ENCODE measurements at places on chromosomes 6 and 20.
A peak's percentile ranks its signal among the peaks of the same experiment; 100 is the strongest.

- no peak for DNase-seq
These were observed 72.1 kb downstream of the SOD2 start for GRCh38 chr6:159620947-159621346.

GRCh38 chr20:53003420-53004154 lies 31.4 kb downstream of the TSHZ2 start:
- DNase-seq: no peak

DNA sequence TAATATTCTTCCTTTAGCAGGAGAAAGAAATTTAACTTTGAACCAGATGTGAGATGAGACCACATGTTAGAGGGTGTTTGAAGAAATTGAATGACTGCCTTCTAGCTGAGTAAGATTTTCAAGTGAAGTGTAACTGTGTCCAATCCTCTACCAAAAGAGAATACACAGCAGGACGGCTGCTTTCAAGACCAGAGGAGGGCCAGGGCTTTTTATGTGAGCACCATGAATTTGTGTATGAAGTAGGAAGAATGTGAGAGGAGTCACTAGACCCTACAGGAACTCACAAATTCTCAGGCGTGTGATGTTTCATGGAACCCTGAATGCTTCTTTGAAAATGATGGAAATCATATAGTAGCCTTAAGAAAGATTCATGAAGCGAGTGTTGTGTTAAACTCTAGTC lies 56.8 kb upstream of the SPACA1 start:
- no peak for DNase-seq

DNA sequence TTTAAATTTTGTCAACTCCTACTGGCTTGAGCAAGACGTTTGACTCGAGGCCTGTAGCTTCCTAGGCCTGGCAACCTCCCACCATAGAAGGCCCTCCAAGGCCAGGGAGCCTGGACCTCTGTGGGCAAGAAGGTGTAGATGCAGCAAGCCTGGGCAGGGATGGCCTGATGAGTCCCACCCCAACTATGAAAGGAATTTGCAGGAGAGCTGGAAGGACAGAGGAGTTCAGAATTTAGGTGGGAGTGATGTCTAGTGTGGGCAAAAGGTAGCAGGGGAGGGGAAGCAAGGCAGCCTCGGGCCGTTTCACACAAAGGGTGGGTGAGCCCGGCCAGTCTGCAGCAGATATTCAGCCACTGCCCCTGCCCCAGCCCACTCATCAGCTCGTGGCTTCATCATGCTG lies 245.2 kb downstream of the CDH26 start:
- no peak for DNase-seq

DNA sequence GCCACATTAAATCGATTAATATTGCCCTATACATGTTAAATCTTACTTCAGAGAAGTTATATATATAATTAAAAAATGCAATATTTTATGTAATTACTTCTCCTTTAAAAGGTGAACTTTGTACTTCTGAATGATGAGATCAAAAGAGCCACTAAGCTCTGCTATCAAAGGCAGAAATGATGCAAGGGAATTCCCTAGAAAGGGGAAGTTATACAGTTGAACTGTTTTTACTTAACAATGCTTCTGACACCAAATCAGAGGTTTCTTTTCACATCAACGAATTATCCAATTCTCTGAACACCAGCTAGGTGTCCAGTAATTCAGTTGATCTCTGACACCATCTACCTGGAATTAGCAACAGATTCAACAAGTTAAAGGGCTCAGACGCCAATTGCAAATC lies 319.9 kb upstream of the TSHZ2 start:
- DNase-seq: no peak

- no peak for DNase-seq
These were observed 8.4 kb downstream of the BPIFB1 start for GRCh38 chr20:33291416-33291815.

GRCh38 chr20:38748861-38749149 lies 545 bp downstream of the ACTR5 start:
- peak; percentile 59 for DNase-seq

DNA sequence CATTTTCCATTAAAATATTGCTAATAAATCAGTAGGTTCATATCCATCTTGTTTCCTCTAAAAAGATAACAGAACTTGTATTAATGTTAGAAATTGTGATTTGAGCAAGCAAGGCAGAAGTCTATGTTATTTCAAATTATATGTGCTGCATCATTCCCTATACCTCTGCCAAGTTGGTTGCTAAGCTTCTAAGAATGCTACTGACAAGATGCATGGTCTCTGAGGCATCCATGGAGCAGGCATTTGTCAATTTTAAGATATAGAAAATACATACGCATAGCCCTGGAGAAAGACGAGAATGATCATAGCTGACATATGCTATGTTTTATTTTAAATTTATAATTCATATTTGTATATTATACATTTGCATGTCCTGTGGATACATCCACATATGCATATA lies 168.3 kb upstream of the THEMIS start:
- no peak for DNase-seq

GRCh38 chr6:100459592-100460184 lies 5.0 kb downstream of the SIM1 start:
- DNase-seq: no peak

- peak; percentile 26 for DNase-seq
These were observed 92.1 kb downstream of the POPDC3 start for GRCh38 chr6:105087571-105088211.

- no peak for DNase-seq
These were observed 9.1 kb downstream of the GOPC start for GRCh38 chr6:117592983-117593759.

DNA sequence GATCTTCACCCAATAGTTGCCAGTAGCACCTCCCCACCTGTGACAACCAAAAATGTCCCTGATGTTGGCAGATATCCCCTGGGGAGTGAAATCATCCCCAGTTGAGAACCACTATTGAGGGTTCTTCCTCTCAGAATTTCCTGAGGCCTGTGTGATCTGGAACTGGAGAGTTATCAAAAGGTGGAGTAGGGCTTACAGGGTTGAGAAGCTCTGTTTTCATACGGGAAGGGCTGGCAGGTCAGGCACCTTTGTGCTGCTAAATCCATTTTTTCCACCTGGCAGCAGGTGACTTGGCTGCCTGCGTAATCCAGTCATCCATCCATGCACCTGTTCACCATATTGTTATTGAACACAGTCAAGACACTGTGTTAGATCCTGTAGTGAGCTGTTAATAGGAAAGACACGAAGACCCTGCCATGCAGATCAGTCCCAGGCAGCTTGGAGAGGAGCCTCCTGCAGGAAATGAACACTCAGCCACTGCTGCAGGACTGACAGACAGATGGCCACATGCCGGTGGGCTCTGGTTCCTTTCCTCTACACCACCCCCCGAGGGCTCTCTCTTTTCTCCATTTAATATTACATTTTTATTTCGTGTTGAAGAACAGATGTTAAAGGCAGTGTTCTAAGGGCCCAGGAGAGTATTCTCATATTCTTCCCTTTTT lies 5.4 kb downstream of the DUSP22 start:
- no peak for DNase-seq

DNA sequence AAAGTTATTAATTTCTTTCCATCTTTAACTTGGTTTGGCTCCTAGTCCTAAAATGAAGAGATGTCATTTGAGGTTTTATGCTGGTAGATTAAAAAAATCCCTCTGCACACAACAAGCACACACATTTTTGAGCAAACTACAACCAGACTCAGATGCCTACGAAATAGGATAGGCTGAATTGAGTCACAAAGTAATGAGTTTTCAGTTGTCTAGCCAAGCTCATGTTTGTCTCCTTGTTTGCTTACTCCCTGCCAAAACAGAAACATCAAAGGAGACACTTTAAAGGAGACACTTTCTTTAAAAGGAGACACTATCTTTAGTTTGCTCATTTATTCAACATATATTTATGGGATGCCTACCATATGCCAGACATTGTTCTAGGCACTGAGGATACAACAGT lies 56.2 kb downstream of the TPBG start:
- no peak for DNase-seq

- no peak for DNase-seq
These were observed 443.9 kb upstream of the CDH4 start for GRCh38 chr20:60808003-60808672.

DNA sequence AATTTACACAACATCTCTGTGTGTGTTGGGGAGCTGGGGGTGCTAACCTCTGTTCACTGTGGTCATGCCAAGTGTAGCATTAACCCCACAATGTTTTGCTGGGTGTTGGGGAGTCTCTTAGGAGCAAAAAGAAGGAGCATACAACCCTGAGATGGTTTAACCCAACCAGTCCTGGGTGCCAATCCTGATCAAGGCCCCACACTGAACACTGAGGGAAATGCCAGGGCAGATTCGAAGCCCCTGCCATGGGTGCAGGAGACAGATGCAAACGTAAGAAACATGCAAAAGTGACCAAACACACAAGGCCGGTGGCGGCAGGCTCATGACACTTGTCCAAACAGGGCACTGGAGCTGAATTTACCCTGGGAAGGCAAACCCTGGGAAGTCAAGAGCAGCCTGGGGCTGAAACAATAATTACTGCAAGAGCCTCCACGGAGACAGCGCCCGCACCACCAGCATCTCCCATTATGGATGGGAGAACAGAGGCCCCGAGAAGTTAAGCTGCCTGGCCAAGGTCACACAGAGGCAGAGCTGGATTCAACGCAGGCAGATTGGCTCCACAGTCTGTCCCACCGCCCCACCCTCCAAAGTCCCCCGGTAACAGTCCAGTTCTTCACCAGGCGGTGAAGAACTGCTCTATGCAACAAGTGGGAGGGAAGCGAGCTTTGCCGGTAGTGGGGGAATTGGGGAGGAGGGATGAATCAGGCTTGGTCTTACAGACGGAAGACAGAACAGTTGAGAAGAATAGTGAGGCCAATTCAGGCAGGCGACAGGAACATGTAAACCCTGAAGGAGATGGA lies 8.5 kb downstream of the ACSS1 start:
- DNase-seq: no peak
